Activated naive CD4-positive, alpha-beta T cell (primary cell): ENCODE measurements at places on chromosomes 12 and 14.

GRCh38 chr14:31269634-31270195 is 62.1 kb upstream of the HECTD1 start:
- DNase-seq: no peak

GRCh38 chr12:120529641-120530417 is 871 bp upstream of the COQ5 start:
- no peak for DNase-seq

DNA sequence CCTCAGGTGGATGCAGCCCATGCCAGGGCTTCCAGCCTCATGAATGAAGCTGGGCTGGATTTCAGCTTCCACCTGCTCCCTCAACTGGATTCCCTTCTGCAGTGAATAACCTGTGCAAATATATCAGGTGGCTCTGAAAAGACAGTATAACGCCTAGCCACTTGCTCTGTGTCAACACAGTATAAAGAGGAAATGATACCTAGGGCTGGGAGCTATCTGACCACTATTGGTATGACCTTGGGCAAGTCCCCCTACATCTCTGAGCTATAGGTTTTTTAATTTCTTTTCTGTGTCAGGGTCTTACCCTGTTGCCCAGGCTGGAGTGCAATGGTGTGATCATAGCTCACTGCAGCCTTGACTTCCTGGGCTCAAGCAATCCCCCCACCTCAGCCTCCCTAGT is 19.8 kb downstream of the ISM2 start:
- DNase-seq: no peak

DNA sequence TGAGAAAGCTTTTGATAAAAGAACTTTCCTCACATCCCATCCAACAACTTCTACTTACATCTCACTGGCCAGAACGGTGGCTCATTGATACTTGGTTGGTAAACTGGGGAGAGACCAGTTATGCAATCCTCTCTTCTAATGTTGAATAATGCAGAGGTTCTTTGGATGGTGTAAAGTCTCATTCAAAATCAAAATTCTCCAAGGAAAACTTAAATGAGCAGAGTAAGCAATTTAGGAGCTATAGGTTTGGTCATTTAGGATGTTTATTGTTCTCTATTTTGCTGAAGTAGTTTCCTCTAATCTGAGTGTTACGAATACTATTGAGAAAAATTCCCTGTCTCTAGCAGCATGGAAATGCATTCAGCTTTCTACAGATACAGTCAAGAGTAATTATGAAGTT is 26.5 kb upstream of the STK38L start:
- no peak for DNase-seq

GRCh38 chr14:89455412-89455811 is 38.4 kb upstream of the FOXN3 start:
- no peak for DNase-seq

- no peak for DNase-seq
These were observed 1.8 kb downstream of the CKB start for GRCh38 chr14:103520657-103521437.

DNA sequence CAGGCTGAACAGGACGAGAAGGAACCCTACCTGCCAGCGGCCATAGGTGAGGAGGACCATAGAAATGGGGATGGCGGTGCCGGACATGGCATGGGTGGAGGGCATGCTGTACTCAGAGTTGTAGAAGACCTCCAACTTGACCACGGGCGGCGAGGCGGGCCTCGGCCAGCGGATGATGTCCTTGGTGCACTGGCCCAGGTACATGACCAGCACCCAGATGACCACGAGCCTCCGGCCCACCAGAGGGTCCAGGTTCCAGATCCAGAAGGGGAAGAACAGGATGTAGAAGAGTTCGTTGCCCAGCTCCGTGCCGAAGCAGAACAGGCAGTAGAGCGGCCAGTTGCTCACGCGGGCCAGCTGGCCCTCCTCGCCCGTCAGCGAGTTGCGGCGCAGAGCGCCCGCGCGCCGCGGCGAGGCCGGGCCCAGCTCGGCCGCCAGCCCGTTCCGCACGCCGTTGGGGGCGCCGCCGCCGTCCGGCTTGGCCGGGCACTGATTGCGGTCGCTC is 582 bp downstream of the SGPP1 start:
- peak; percentile 35 for DNase-seq

DNA sequence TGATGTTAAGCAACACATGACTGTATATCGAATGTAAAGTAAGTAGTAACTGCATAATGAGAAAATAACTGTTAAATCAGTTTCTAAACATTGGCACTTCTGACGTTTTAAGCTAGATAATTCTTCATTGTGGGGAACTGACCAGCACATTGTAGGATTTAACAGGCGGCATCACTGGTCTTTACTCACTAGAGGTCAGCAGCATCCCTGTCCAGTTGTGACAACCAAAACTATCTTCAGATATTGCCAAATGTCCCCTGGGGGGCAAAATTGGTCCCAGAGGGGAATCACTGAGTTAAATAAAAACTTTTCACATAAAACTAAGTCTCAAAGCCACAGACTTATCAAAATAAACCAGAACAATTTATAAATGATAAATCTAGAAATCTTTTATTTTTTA is 65.3 kb downstream of the BLTP3B start:
- no peak for DNase-seq

DNA sequence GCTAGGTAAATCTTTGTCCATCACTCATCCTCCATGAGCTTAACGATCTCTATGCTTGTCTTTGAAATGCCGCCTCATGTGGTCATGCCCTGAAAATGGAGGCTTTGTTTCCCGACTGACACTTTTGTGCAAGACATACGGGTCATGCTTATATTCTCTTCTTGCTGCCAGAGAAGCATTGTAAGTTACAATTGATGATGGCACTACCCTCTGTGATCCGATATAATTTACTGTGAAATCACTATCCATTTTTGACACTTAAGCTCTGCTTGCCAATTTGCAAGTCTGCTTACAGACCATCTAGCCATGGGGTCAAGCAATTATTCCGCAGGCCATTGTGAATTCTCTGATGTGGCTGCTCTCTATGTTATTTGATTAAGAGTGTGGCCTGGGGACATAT is 650.0 kb downstream of the FLRT2 start:
- DNase-seq: no peak

DNA sequence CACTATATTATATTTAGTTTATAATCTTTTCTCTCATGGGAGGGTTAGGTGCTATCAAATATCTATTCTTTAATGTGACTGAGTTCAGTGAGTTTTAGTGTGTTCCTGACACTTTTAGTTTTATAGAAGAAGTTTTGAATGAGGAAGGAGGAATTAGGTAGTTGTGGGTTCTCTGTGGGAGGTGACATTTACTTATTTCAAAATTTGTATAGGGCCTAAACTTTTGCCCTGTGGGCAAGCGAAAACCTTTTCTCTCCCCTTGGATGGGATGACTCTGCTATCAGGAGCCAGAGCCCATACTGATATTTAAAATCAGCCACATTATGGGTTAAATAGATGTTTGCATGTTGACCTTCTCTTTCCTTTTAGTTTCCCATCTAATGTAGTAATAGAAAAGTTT is 43.6 kb downstream of the SPATS2 start:
- no peak for DNase-seq

GRCh38 chr12:65324056-65324455 is 45.6 kb downstream of the MSRB3 start:
- DNase-seq: no peak

- no peak for DNase-seq
These were observed 2.3 kb upstream of the CD69 start for GRCh38 chr12:9763025-9763424.

DNA sequence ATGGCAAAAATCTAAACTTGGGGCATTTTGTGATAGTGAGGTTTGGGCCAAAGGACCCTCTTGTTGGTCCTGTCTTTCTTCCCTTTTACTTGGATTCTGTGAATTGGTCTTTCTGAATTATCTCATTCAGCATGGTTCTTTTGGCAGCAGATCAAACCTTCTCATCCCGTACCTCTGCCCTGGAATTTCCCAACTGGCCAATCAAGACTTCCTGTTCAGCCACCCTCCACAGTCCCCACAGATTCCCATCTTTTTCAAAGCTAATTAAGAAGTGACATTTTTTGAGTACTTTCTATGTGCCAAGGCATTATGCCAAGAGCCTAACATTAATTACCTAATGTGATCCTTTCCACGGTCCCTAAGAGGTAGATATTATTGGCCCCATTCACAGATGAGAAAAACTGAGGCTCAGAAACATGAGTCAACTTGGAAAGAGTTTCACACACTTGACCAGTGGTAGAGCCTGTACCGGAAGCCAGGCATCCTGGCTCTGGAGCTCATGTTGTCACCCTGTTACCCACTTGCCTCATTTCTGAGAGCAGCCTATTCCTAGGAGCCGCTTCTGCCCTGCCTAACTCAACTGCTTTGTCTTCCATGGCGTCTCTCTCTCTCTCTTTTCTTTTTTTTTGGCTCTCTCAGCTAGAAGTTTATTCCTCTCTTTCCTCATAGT is 135.9 kb downstream of the C12orf75 start:
- no peak for DNase-seq

- no peak for DNase-seq
These were observed 103.8 kb downstream of the SLC16A7 start for GRCh38 chr12:59699421-59700152.

DNA sequence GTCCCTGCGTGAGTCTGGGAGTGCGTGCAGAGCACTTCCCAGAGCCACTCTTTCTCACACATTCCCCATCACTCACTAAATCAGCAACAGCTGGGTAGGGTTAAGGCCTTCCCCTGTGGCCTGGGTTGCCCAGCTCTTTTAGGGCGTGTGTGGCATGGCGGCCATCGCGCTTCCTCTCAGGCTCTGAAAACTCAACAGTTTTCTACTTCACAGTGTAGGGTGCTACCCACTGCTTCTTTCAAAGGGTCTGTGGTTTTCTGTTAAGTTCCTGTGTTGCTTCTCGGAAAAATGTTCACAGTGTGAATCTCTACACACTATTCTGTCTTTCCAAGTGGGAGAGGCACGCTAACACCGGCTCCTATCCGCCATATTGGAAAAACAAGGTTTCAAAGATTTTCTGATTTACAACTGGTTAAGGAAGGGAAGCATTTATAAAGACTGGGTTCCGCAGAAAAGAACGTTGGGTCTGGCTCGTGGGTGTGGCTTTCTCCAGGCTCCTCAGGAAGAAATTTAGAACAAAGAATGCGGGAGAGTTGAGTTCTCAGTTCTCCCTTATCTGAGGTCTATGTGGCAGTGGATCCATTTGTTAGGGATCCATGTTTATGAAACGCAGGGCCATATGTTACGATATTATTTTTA is 34.9 kb upstream of the AEBP2 start:
- DNase-seq: no peak

- DNase-seq: no peak
These were observed 18.5 kb upstream of the TBPL2 start for GRCh38 chr14:55458800-55459515.
